ENCODE measurements at places on chromosomes 2 and 18. TPM values are rescaled to one million over a fixed set of nuclear protein-coding genes. Genes with fewer than 3 reads are reported as not detected.

Gene SIX2
- total RNA-seq, result 0.37 TPM

DNA sequence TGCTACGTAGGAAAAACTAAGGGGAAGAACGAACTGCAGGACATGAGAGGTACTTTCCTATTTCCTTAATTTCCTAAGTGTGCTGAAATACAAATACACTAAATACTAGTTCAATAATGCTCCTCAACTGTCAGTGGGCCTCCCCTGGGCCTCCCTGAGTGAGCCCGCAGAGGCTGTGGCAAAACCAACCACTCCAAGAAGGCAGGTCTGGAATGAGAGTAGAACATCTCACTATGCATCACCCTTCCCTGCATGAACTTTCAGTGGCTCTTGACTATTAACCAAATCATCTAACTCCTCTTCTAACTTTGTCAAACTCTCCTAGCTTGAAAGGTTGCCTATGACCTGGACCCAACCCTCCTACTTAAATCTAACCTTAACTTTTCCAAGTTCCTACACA, 84.6 kb downstream of the THADA start:
- DNase-seq, result no peak

DNA sequence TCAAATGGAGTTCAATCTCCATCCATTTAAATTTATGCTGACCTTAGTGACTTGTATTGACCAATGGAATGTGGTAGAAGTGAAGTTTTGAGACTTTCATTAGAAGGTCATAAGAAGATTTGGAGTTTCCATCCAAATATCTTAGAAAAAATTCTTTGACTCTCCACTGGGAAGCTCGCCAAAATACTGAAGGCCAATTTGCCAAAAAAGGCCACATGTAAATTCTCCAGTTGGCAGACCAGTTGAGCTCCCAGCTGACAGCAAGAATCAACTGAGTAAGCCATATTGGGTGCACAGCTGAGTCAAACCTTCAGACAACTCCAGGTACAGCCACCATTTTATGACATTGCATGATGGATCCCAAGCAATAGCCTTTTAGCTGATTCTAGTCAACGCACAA, 228.3 kb upstream of the SETBP1 start:
- peak; percentile 81 for DNase-seq

DNA sequence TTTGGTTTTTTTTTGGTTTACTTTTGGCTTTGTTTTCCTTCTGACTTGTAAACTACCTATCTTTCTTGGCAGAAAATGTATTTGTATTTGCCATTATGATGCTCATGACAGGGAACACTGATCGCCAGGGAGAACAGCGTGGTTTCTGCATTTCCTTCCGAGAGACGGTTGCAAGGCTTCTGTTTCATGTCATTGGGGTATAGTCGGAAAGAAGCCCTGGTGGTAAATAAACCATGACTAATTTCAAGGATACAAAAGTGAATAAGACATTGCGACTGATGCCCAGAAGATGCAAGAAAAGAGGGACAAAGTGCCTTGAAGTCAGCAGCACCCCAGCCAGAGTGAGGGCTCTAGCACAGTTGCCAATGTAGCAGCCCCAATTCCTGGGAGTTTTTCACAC, 4.2 kb upstream of the CAPN14 start:
- DNase-seq, result no peak

DNA sequence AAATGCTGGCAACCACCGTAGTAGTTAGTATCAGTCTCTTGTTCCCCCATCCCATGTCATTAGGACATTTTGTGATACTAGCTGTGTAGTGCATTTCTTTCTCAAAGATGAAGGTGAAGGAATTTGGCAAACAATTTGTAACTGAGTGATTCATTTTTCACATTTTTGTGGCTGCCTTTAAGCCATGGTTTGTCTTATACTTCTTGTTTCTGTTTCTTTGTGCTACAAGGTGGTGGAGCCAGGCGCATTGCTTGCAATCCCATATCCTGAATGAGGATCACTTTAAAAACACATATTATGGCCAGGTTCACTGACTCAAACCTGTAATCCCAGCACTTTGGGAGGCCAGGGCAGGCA, 40.6 kb downstream of the GPD2 start:
- DNase-seq, result peak; percentile 86

DNA sequence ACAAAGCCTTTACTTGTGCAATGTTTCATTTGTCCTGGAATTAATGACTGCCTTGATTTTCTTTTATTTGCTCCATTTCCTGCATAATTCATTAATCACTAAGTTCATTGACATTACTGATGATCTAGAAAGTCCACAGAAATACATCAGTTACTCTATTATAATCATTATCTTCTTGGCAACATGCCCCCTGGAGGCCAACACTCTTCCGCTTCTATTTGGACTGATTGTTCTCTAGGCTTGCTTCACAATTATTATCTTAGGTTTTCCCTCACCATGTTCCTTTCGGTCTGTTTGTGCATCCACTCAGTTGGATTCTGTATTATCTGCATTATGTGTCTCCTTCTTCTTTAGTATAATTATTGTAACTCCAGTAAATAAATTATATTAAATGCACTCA, 461.0 kb upstream of the CDH2 start:
- DNase-seq, result no peak

- DNase-seq, result no peak
These were observed 148.9 kb downstream of the AGPS start for GRCh38 chr2:177541258-177541991.

DNA sequence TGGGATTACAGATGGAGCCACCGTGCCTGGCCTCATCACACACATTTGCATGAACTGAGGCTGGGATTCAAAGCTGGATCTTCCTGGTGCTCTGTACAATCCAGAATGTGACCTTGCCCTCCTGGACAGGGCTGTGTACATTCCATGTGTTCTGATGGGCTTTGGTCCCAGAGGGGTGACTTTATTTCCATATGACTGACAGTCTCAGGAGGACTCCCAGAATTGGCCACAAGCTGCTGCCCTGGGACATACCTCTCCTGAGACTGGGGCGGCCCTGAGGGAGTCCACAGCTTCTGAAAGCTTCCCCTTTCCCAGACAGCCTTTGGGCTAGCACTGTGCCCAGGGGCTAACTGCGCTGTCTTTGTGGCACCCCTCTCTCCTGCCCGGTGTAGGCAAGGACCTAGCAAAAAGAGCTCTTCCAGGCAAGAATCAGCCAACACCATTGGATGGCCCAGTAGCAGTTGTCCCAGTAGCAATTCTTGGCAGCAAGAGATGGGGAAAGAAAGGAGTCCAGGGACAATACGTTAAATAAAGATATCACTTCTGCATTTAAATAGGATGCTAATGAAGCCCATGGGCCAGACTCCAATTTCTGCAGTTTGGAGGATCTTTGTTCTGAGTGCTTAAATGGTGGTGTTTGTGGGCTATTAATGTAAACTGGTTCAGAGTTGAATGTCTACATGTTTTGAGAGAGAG, 26.4 kb upstream of the ZNF532 start:
- DNase-seq, result no peak

DNA sequence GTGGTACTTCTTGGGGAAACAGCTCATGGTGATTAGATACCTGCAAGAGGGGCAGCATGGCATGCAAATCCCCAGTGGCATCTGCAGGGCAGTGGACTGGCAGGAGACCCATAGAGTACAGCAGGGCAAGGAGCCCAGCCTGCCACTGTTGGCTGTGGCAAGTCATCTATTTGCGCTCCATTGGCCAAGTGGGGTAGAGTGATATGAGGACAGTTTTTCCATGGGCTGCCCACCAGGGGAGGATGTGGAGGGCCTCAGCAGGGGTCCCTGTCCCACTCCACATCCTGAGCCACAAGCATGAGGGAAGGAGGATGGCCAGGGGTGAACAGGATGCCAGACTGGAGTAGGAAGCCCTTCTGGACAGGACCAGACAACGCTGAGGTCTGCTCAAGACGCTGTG, 50.9 kb upstream of the OTOF start:
- DNase-seq, result no peak

- DNase-seq, result no peak
These were observed 124.2 kb downstream of the LPIN1 start for GRCh38 chr2:11870584-11870983.
